Activated naive CD4-positive, alpha-beta T cell treated with Interleukin-2 at 50 U/mL for 16 hours (primary cell): ENCODE measurements at places on chromosomes 11 and 22.

- no peak for DNase-seq
Observed at GRCh38 chr11:116535120-116535519, 237.7 kb downstream of the BUD13 start.

GRCh38 chr11:118918128-118918685 is 7.5 kb downstream of the BCL9L start:
- peak; percentile 30 for DNase-seq

- DNase-seq: no peak
Observed at GRCh38 chr11:129451524-129451923, 75.9 kb downstream of the BARX2 start.

- DNase-seq: no peak
Observed at GRCh38 chr11:32531528-32531927, 52.1 kb upstream of the EIF3M start.

GRCh38 chr22:21455334-21456089 is 11.7 kb upstream of the TMEM191C start:
- no peak for DNase-seq

DNA sequence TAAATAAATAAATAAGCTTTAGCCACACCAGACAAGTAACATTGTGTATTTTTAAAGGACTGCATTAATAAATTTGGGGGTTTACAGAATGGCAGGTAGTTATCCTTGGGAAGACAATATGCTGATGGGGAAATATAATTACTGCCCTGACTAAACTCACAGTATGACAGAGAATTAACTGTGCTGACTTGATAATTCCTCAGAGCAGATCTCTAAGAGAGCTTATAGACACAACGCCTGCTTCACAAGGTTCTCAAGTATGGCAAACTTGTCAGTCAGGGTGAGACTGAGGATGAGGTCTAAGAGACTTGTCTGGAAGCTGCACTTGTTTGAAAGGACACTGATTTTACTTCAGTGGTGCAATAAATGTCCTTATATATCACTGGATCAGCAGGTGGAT is 3.3 kb downstream of the OR51B4 start:
- no peak for DNase-seq

DNA sequence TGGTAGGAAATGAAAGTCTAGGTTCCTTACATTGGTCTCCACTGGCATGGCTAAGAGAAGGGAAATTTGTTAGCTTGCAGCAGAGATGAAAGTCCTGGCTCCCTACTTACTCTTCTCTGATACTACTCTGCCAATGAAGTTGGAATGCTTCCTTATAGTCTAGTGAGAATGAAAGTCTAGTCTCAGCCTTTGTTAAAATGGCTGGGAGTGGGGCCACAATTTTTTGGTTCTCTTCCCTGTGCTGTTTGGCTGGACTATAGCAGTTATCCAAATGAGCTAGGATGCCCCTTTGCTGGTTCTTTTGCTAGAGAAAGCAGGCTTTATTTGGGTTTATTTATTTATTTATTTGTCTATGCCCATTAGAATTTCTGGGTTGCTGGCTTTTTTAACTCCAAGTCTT is 414.3 kb downstream of the AASDHPPT start:
- DNase-seq: no peak

GRCh38 chr11:102761646-102762238 is 18.7 kb downstream of the MMP10 start:
- DNase-seq: no peak

DNA sequence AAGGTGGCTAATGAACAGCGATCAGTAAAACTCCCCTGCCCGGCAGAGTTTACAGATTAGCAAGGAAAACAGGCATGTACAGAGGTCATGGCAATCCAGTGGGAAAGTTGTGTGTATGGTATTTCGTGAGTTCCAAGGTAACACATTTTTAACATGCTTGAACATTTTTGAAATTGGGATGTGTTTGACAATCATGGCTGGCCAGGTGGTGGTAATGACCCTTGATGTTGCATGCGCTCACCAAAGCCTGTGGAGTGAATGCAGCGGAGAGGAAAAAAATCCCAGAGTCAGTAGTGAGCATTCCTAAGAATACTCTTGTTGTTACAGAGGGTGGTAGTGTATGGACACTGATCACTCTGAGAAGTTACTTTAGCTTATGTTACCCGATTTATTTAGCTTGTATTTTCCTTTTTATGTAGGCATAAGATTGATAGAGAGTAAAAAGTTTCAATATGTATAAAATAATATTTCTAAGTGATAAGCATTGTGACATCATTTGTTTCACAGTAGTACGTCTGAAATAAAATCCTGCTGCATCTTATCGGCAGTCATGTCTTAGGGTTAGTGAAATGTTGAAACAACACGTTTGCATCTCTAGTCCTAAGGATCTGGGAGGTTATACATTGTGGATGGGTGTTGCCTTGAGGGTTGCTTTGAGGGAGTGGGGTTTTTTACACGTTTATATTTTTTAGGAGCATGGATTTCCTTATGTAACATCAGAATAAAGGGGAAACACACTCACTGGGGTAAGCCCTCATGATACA is 8.7 kb downstream of the TEAD1 start:
- DNase-seq: no peak

- no peak for DNase-seq
Observed at GRCh38 chr11:45678976-45679375, 13.6 kb upstream of the CHST1 start.

GRCh38 chr22:49300241-49300640 is 527.4 kb downstream of the BRD1 start:
- no peak for DNase-seq

DNA sequence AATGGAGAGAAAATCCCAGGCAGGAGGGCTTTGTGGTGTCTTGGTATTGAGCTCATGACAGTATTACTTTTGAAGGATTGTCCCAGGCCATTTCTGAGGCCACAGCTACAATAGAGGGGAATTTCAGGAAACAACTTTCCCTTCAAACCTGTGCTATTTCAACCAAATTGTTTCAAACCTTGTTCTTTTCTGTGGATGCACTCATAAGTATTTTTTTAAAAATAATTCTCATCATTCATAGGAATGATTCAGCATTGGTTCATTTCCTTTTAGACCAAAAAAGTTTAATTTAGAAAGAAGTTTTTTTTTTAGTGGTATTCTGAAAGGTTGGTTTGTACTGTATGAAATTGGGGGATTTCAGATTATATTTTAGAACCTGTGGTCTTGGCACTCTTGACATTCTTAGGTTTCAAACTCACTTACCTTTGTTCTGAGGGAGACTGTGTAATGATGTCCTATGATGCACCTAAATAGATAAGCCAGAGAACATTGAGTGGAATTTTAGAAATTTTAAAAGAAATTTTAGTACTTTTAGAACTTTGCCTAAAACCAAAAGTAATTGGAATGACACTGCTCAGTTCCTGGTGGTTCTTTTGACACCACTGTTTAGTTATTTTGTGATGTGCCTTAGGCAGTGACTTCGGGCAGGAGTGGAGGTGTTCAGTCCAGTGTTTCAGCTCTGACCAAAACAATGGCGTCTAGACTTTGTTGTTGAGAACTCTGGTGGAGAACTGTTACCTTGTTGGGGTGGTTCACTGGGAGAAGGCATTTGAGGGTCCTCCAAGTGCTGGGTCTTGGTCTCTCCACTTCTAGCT is 12.2 kb downstream of the TEAD1 start:
- no peak for DNase-seq

GRCh38 chr22:48448821-48449220 is 1378.9 kb downstream of the BRD1 start:
- no peak for DNase-seq

DNA sequence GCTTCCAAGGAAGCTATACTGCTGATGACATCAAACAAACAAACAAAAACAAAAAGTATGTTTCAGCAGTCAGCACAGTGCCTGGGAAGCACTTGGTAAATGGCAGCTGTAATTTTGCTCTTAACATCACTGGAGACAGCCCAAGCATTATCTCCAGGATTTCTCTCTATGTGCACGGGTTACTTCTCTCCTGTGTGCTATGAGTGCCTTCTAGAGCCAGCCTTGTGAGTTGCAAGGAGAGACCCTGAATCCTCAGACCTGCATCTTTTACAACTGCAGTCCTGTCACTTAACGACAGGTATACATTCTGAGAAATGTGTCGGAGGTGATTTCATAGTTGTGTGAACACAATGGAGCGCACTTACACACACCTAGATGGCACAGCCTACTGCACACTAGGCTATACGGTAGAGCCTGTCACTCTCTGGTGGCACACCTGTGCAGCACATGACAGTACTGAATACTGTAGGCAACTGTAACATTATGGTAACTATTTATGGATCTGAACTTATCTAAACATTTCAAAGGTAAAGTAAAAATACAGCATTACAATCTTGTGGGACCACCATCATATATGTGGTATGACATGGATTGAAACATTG is 662.5 kb upstream of the B3GAT1 start:
- DNase-seq: no peak

- no peak for DNase-seq
Observed at GRCh38 chr11:114847306-114847975, 169.1 kb downstream of the NXPE2 start.
